ENCODE measurements at places on chromosomes 12 and 14.

DNA sequence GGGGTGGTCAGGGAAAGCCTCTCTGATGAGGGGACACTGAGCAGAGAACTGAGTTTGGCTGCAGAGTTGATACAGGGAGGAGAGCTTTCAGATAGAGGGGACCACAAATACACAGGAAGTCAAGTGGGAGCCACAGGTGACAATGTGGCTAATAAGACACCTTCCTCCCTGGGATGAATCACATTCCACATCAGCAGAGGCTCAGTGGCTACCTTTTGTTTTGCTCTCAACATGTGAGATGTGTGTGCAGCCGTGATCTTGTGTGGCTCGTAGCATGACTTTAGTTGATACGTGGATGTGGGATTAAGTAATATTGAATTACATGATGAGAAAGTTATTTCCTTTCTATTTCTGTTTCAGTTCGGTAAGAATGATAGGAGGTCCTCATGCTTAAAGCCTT, 7.5 kb downstream of the CRADD start:
- DNase-seq: no peak

GRCh38 chr12:77294016-77294415, 228.6 kb upstream of the E2F7 start:
- DNase-seq: no peak

DNA sequence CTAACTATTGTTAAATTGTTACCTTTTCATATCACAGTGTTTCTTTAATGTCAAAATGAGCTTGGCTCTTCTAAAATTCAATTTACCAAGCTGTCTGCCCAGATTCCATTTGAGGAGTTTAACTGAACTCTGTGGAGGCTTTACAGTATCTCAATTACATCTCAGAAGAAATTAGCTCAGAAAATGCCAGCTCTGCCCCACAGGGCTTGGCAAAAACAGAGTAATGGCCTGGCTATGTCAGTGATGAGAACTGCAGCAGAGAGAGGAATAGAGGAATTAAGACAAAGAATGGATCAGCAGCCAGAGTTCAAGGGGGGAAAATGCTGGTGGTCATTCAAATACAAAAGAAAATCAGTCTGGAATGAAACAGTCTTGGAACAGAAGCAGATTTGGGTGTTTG, 15.8 kb upstream of the TMTC1 start:
- DNase-seq: no peak

DNA sequence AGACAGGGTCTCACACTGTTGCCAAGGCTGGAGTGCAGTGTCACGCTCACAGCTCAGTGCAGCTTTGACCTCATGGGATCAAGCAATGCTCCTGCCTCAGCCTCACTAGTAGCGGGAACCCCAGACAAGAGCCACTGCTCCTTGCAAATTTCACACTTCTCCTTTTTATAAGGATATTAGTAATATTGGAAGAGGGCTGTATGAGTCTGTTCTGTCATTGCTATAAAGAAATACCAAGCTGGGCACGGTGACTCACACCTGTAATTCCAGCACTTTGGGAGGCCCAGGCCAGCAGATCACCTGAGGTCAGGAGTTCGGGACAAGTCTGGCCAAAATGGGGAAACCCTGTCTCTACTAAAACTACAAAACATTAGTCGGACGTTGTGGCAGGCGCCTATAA, 12.9 kb upstream of the ORAI1 start:
- DNase-seq: no peak

DNA sequence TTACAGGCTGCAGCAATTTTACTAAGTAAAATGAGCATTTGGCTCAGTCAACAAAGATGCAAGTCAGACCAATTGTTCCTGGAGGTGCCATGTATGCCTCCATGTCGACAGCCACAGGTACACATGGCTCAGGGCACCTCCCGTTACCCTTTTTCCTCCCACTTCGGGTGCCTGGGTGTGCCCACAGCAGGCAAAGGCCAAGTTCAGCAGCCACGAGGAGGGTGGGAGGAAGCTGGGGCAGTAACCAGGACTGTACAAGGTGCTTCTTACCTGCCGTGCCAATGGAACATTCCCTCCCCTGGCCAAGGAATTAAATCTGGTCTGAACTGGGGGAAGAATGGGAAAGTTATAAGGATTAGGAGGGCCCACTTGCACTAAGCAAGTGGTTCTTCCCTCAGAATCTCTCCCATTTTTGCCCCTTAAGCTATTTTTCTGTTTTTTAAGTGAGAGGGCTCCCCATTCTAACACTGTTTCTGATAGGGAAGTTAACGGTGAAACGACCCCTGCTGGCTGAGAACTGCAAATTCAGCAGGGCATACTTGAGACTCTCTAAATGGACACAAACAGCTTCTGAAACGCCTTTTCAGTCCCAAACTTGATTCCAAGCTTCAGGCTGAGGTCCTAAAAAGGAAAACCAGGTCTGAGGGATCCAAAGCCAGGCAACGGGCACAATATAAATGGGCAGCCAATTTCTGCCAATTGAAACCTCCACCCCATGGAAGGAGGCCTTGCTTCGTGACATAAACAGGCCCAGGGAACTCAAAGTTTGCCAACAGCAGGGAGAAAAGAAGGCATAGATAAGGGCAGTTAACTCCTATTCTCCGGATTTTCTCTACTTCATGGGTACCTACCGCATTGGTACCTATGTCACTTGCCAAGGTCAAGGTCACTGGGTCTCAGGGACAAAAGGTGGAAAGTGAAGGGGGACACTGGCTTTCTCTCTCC, 24.8 kb downstream of the CLECL1 start:
- DNase-seq: peak; percentile 55

DNA sequence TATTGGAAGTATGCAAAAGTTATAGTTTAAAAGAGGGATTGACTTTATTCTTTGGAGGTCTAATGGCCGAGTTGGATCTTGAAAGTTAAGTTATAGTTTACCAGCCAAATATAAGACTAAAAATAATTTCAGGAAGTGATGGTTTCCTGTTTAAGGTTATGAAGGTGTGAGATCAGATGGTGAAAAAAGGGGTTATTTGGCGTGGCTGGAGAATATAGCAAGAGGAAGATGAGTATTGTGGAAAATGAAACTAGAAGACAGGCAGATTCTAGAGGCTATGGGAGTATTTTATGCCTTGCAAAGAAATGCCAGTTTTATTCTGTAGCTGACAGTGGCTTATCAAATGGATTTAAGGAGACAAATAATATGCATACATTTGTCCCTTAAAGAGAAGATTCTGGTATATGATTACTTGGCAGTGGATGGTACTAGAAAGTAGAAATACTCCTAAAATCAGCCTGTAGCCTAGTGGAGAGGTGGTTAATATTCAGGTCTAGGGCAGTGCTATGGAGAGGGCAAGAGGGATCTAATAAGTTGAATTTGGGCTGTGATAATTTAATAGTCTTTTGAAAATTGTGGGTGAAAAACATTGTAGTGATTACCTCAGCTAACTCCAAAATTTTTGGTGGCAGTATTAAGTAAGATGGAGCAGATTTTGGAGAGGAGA, 1091.8 kb upstream of the ATXN7L3B start:
- no peak for DNase-seq

DNA sequence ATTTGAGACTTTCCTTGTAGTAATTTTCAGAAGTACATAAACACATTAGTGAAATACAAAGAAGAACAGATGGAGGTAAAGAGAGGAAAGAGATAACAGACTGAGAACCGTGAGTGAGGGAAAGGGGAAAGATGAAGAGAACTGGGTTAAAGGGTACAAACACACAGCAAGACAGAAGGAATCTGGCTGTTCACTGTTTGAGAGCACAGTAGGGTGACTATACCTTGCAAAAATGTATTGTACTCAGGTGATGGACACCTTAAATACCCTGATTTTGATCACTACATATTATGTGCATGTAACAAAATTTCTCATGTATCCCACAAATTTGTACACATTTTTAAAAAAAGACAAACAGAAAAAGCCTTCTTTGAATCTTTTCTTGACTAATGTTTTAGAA, 2.7 kb upstream of the TRHDE start:
- DNase-seq: no peak

DNA sequence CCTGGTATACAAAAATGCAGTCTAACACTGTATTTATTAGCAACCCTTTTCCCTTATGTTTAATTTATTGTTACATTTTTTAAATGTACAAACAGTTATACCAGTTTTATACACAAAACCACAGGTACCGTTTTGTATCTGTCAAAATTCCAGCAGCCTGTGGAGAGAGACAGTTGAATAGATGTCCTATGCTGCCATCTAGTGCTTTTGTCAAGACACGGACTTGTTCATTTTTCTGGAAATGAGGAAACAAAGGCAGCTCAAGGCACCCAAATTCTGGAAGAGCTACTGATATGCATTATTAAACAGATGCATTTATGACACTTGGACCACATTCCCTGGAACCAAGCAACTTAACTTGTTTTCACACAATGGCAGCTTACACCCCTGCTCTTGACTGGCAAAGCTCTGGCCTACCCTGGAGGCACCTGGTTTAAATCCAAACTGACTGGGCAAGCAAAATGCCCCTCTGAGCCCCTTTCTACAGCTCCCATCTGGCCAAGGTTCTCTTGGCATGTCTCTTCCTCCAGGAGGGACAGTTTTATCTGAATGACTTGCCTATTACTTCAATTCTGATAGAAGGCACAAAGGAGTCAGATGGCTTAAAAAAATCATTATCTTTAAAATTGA, 286.9 kb upstream of the PRKD1 start:
- no peak for DNase-seq

- no peak for DNase-seq
Measured at GRCh38 chr12:29216266-29216665, 67.2 kb downstream of the FAR2 start.

- DNase-seq: no peak
Measured at GRCh38 chr12:64525461-64526160, 73.7 kb downstream of the TBK1 start.

GRCh38 chr14:30874120-30874998, at the start of gene COCH:
Gene COCH (plus strand): TSS chr14:30874559. CDS start chr14:30874939, 380 bp downstream.
- DNase-seq: no peak

- DNase-seq: peak; percentile 57
Measured at GRCh38 chr12:103369929-103370328, 125.8 kb downstream of the C12orf42 start.

GRCh38 chr14:90785471-90785870, 30.8 kb downstream of the TTC7B start:
- DNase-seq: no peak

DNA sequence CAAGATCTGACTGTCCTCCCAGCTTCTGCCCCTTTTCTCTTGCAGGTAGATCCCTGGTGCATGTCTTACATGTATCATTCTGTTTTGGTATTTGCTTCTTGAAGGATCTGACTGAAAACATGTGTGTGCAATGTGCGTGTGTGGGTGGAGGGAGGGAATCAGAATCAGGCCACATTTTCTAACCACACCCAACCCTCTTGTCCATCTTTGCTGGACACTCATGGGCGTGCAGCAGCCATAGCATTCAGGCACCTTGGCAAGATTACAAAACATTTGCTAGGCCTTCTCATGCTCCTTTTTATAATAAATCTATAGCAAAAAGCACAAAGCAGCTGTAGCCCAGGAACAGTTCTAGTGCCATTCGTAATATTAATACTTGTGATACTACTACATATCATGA, 233.6 kb upstream of the E2F7 start:
- no peak for DNase-seq

DNA sequence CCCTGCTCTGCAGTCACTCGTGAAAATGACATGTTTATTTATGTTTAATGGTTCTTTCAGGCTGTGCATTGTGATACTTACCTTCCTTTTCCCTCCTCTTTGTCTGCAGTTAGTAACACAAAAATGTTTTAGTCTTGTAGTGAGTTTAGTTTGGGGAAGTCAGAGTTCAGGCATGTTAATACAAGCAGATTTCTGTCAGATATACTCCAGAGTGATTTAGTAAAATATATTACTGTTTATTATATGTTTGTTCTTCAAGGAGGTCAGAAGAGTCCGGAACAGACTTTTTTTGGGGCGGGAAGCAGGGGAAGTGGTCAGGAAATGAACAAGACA, 28.7 kb downstream of the MSRB3 start:
- no peak for DNase-seq

DNA sequence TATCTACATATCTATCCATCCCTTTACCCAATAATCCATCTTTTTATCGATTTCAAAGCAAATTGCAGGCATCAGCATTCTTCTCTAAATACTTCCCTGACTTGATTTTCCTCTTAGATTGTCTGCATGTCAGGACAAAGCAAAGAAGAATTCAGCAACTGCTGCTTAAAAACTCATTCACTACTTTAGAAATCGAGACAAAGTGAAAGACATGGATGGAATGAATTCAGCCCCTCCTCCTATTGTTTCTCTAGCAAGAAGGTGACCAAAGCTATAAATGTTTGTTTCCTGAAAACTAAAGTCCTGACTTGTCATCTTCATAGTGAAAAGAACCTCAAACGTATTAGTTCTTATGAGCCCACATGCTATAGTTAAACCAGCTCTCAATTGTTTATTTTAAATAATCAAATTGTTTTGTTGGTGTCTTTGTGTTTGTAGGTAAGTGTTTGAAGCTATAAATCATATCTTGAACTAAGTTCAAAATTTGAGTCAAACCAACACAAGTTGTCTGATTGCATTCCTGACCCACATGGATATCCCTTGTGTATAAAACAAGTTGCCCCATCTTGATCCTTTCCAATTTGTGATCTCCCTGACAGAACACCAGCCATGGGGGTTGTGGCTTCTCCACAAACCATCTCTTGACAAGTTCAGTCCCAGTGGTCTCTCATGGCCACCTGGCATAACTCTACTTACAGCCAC, 58.6 kb upstream of the ARHGAP5 start:
- no peak for DNase-seq

GRCh38 chr12:79415321-79415720, 275.4 kb downstream of the PAWR start:
- DNase-seq: no peak

GRCh38 chr14:50835280-50835679, 4.3 kb upstream of the NIN start:
- no peak for DNase-seq

DNA sequence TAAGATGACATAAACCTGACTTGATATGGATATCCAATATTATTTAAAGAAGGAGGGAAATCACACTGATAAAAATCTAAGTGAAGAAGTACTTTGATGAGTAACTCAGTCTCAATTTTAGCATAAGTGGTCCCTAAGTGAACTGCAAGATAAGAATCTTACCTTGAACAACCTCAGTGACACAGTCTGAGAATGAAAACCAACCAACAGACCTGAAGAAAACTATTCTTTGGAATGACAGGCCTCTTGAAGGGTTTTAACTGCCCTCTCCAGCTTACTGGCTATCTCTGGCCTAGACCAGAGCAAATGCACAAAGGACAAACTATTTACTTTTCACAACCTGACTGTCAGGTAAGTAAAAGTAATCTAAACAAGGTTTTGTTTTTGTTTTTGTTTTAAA, 44.7 kb downstream of the CPM start:
- DNase-seq: no peak

GRCh38 chr12:57276935-57277563, 26.1 kb upstream of the STAC3 start:
- DNase-seq: no peak
